NCI-H446 (cell line): ENCODE measurements at places on chromosomes 12 and 14.

DNA sequence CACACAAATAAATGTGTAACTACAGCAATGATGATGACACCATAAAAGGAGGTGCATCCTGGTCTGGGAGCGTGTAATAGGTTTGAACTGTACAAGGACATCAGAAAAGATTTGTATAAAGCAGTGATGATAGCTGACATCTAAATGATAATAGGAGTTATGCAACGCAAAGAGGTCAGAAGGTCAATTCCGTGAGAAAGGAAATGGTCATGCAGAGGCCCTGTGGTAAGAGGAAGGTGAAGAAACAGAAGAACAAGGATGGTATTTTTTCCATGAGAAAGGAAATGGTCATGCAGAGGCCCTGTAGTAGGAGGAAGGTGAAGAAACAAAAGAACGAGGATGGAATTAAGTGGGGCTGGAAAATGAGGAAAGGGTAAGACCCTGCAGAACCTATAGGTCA is 106.7 kb upstream of the TMPO start:
- no peak for DNase-seq

- DNase-seq, result peak; percentile 11
Observed at GRCh38 chr14:61099216-61099835, 118.3 kb downstream of the SLC38A6 start.

GRCh38 chr12:96529912-96530311 is 40.5 kb downstream of the CFAP54 start:
- DNase-seq, result no peak

DNA sequence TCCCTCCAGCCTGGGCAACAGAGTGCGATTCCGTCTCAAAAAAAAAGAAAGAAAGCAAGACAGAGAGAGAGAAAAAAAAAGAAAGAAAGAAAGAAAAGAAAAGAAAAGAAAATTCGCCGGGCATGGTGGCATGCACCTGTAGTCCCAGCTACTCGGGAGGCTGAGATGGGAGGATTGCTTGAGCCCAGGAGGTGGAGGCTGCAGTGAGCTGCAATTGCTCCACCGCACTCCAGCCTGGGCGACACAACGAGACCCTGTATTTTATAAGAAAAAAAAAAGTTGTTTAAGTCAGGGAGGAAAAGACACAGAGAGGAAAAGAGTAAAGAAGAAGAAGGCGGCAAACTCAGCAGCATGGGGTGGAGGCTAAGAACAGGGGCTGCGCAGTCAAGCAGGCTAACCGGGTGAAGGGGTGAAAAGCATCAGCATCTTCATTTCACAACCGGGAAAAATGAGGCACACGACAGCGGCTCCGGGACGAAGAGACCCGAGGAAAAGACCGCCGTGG is 557 bp upstream of the FICD start:
- no peak for DNase-seq

- DNase-seq, result no peak
Observed at GRCh38 chr12:88163371-88163770, 21.3 kb downstream of the TMTC3 start.

- DNase-seq, result peak; percentile 20
Observed at GRCh38 chr12:55724226-55724939, 4.2 kb downstream of the RDH5 start.

DNA sequence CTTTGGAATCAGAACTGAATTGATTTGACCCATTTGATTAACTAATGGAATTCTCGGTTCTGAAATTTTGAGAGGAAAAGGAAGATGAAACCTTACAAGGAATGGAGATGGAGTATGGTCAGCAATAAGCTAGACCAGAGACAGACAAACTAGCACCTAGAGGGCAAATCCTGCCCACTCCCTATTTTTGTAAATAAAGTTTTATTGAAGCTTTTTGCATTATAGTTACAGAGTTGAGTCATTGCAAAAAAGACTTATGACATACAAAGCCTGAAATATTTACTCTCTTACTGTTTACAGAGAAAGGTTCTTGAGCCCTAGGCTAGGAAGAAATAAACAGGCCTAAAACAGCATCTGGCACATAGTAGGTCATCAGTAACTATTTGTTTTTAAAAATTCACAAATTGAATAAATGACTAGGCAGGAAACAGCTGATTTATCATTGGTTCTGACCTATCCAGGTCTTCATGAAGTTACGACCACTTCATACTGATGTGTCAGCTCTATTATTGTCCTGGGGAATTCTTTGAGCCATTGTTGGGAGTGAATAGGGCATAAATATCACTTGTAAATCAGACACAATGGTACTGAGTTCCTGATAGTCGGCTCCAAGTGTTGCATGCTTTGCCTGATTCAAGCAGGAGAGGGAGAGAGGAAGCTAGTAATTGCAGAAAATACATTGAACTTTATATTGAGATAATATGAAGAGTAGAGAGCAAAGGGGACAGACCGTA is 14.6 kb upstream of the STAB2 start:
- no peak for DNase-seq

GRCh38 chr12:130818635-130819576 is 20.1 kb downstream of the STX2 start:
- no peak for DNase-seq

- DNase-seq, result no peak
Observed at GRCh38 chr14:52071675-52072074, 2.8 kb upstream of the NID2 start.

- no peak for DNase-seq
Observed at GRCh38 chr12:101018540-101018939, 191.5 kb downstream of the SLC5A8 start.

DNA sequence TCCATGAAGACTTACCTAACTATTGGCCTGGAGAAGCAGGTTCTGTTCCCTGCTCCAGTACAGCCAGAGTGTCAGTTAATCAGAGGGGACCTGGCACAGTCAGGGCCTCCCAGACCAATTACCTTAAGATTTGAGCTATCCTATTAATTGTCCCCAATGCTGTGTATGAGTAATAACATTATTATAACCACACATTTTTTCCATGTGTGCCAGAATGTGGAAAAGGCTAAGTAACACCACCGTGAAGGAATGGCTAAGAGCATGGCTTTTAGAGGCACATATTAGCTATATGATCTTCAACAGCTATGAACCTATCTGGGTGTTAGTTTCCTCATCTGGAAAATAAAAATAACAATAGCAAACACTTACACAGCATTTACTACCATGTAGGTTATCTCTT is 111.1 kb upstream of the RAP1B start:
- DNase-seq, result no peak
